Hematopoietic multipotent progenitor cell treated with erythropoietin and hydrocortisone succinate and interleukin-3 and kit ligand, for 8 days (in vitro differentiated cells): ENCODE measurements at places on chromosomes 2 and 18.

- no peak for DNase-seq
Observed at GRCh38 chr18:55014095-55014494, 54.8 kb upstream of the CCDC68 start.

DNA sequence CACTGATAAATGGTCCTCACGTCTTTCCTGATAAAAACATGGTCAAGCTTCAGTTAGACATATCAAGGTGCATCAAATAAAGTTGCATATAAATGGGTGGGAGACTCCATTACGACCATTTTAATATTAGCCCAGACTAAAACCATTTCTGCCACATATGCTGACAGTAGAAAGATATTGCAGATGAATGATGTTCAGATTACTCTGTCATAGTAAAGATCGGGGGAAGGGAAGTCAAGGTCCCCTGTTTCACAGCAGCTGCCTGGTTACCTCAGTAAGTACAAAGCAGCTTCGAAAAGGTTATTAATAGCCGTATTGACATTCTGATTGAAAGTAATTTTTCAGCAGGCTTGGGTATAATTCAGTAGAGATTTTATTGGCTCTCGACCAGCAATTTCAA, 927.7 kb upstream of the CDH2 start:
- no peak for DNase-seq

DNA sequence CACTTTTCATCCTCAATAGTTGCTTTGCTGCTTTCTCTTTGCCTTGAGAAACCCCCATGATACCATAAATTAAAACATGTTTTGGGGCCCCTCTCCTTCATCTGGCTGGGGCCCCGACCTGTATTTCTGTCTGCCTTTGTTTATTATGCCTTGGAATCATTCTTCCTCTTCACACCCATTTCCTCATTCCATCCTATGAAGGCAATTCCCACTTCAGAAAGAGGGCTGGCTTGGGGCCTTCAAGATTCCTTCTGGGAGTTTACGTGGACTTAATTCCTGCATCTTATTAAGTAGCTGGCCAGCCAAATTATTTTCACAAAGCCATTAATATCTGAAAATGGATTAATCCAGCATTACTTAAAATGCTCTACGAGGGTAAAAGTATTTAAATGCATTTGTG, 6.8 kb upstream of the LRRTM1 start:
- DNase-seq = no peak

GRCh38 chr18:48801728-48802542, 148.8 kb downstream of the SMAD7 start:
- DNase-seq = no peak

DNA sequence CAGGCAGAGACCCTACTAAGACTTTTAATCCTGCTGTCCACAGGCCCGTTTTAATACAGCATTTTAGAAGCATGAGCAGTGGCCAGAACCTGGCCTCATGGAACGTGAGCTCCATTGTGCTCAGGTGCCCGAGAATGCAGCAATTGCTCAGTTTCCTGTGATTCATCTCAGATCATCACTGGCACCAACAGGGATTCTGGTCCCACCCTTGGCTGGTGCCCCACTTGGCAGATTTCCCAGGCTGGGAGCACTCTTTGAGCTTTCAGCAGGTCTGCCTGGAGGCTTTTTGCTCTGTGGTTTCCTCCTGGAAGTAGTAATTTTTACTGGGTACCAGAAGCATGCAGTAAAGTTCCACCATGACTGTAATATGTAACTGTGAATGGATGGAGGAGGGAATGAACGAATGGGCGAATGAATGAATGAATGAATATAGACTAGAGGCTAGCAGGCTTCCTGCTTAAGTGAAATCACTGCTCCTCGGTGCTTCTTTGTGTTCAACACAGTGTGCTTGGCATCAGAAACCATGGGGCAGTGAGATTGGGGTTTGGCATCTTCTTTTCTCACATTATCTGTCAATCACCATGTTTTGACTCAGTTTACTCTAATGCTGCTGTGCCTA, 312.9 kb downstream of the PRKCE start:
- peak; percentile 33 for DNase-seq

DNA sequence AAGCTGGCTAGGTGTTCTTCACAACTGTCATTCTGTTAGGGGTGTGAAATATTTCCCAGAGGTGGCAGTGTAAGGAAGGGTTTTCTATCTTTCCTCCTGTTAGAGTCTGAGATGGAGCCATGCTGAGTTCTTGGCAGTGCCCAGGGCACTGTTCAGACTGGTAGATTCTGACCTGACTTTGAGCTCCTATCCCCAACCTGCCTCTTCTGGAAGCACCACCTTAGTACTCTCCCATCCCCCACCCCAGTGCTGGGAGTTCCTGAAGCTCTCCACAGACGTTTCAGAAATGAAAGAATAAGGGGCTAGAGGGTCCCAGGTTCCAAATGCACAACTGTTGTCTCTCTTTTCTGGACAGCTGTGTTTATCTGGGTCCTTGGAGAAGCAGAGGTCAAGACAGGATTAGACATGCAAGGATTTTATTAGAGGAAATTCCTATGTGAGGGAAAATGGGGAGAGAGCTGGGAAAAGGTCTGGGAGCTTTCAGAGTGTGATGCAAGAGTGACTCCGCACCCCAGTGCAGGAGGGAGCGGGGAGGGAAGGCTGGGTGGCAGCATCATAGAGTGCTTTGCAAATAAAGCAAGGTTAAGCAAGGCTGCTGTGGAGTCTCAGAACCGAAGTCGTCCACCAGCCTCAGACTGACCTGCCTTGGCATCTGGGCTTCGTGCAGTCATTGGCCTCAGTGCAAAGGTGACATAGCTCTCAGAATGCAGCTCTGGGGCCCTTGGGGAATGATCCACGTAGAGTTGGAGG, 75.5 kb downstream of the SLC4A3 start:
- DNase-seq = no peak

- DNase-seq = peak; percentile 53
Observed at GRCh38 chr2:79511320-79511951, 1.4 kb upstream of the CTNNA2 start.
